ENCODE measurements at places on chromosomes 3 and 15.

GRCh38 chr15:28892789-28893610 is 7.2 kb downstream of the APBA2 start:
- no peak for DNase-seq

DNA sequence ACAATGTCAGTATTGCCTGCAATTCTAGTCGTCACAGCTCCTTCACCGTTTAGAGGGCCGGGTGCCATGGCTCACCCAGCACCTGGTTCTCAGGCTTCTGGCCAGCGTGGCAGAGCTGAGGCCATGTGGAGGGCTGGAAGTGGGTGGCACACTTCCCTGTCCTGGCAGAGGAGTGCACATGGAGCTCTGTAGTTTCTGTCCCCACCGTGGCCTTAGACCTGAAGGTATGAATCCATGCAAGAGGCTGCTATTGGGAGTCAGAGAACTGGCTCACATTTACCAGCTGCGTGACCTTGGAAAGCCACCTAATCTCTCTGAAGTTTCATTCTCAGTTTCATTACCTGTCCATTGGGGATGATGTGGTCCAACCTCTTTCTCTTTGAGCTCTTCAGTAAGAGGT is 22.2 kb downstream of the EPHB1 start:
- DNase-seq, result no peak

DNA sequence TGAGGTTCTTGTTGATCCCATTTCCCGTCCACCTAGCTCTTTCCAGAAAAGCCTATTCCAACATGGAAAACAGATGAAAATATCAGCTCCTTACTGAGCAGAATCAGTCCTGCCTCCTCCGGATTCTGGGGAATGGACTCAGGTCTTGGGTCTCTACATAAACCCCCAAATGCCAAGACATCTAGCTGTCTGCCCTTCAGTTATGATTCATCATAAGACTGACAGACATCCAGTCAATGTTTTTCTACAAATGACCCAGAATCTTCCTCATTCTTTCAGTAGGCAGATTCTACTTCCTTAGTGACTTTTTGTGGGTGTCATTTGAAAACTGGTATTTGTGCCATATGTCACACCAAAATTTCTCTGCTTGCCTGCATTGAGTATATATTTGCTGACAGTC is 103.0 kb upstream of the TGFBR2 start:
- no peak for DNase-seq

- no peak for DNase-seq
Observed at GRCh38 chr3:70615286-70615685, 302.8 kb upstream of the MDFIC2 start.

DNA sequence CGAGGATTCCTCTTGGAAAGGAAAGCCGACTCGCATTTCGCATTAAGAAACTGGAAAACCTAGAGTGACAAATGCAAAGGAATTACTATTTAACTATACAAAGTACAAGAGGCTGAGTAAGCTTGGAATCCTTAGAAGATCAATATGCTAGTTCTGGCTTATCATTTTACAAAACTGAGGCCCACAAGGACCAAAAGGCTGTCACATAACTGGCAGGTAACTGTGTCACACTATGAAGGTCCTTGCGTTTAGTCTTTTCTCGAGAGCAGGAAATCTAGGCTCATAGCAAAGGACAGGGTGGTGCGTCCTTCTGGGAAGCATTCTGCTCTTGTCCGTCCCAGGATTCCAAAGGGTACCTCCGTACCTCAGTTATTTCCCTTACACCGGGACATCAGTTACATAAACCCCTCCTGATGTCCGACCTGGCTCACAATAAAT is 629 bp downstream of the RPL24 start:
- DNase-seq, result no peak

- DNase-seq, result no peak
Observed at GRCh38 chr3:123346021-123346420, 102.9 kb downstream of the ADCY5 start.
